Stimulated activated naive CD4-positive, alpha-beta T cell treated with Interleukin-2 at 50 U/mL for 16 hours (primary cell): ENCODE measurements at places on chromosomes 4 and X.
A peak's percentile ranks its signal among the peaks of the same experiment; 100 is the strongest.

DNA sequence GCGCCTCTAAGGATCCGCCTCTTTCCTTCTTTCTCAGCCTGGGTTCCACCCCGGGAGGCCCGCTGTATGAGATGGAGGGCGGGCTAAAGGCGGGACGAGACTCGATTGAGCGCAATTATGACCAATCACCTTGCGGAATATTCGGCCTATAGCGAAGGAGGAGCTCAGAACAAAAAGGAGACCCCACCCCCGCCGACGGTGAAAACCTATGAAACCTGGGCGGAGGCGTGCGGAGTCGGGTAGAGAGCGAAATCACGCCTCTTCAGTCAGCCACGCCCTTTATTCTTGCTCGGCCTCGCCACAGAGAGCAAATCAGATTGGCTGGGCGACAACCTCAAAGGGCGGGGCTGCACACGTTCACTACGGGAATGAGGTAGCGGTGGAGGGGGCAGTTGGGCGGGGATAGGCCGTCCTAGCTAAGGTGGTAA is 615 bp upstream of the CDK16 start:
- DNase-seq: peak; percentile 99

DNA sequence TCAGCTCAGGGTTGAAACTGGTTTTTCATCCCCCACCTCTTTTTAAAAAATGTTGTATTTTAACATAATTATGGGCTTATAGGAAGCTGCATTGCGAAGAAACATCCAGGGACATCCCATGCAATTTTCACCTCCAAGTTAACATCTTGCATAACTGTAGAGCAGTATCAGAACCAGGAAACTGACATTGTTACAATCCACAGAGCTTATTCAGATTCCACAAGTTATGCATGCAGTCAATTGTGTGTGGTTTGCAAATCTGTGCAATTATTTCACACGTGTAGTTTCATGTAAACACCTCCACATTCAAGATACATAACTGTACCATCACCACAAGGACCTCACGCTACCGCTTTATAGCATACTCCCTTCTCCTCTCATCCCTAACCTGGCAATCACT is 97.5 kb upstream of the GATB start:
- no peak for DNase-seq

- peak; percentile 45 for DNase-seq
These were observed 110.3 kb upstream of the MAP3K15 start for GRCh38 chrX:19625612-19626011.

- DNase-seq: no peak
These were observed 19.4 kb downstream of the SORBS2 start for GRCh38 chr4:185792384-185793115.

DNA sequence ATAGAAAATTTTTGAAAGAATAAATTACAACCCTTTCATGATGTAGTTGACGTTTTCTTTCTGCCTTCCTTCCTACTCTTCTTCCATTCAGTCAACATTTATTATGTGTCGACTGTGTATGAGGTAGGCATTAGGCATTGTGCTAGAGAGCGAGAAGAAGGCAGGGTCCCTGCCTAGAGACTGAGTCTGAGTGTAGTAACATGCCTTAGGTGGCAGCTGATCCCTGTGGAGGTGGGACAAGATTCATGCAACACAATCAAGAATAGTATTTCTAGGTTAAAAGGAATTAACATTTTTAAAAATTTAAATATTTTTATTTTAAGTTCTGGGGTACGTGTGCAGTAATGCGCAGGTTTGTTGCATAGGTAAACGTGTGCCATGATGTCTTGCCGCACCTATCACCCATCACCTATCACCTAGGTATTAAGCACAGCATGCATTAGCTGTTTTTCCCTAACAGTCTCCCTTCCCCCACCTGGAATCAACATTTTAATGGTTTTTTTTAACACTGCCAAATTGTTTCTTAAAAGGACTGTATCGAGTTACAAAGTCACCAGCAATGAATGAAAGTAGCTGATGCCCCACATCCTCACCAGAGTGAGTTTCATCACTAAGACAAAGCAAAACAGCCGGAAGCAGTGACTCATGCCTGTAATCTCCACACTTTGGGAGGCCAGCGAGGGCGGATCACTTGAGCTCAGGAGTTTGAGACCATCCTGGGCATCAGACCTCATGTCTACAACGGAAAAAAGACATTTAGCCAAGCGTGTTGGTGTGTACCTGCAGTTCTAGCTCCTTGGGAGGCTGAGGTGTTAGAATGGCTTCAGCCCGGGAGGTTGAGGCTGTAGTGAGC is 84.0 kb downstream of the WWC2 start:
- peak; percentile 64 for DNase-seq

GRCh38 chr4:174583056-174583455 is 60.8 kb upstream of the HPGD start:
- DNase-seq: no peak

DNA sequence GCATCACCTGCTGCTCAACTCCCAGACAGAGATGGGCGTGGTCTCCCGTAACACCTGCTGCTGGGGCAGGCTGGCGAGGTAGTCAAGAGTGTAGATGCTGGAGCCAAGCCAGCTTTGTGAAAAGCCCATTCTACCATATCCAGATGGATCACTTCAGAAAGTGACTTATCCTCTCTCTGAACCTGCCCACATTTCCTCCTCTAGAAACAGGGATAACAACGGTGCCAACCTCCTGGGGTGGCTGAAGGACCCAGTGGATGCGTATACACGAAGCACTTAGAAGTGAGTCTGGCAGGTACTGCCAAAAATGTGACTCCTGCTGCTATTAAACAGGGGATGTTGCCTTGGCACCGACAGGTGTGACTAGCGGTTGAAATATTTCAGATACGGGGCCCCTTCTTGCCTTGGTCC is 95.8 kb downstream of the SORBS2 start:
- DNase-seq: no peak

GRCh38 chr4:5532100-5532499 is 176.3 kb downstream of the EVC2 start:
- DNase-seq: no peak

DNA sequence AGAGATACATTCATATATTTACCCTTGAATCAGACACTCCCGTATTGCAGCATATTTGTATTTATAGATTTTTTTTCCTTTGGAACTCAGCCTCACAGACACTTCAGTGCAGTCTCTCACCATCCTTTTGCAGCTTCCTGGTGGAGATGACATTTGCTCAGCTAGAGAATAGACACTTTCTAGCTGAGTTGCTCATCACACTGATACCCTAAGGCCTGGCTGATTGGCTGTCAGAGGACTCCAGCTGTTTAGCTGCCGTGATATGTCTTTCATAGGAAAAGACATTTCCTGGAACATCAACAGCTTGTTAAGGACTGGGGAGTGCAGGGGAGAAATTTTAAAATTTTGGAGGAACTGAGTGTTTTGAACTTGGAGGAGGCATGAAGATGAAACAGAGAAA is 429.6 kb downstream of the SMARCA1 start:
- DNase-seq: no peak

DNA sequence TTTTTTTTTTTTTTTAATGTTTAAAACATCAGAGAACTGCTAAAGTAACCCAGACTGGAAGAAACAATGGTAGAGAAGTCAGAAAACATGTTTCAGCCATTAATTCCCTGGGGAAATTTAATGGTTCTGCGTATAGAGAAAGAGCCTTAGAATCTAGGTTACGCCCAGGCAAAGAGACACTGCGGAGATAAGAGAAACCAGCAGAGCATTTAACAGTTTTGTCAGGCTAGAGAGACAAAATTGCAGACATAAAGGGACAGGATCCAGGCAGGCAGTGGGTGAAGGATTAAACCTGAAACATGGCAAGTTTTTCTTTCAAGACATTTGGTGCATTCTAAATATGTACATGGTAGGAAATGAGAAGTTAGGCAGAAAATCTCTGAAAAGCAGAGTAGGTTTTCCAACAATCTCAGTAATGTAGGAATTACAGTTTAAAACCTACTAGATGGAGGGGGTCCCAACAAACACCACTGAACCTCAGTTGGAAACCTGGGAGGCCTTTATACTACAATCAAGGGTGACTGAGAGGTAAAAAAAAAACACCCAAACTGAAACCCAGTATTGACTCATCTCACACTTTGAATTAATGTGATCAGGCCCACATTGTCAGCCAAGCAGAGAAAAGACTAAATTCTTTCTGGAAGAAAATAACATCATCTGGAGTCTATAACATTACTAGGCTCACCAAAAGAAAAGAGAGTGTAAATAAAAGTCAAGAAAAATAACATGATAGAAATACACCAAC is 254.2 kb upstream of the NWD2 start:
- no peak for DNase-seq

DNA sequence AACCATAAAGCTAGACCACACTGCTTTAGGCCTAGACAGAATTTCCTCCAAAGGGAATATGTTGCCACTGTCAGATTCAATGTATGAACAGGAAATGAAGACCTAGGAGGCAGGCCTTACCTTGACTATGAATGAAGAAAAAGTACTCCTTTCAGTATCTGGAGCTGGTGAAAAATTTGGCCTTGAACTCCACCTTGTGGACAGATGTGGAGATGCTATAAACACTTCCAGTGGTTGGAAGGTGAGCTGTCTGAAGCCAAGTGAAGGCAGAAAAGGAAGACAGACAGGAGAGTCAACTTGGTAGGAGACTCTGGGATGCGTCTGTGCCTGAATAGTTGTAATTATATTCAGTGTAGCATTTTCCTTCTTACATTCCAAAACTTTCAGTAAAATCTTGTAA is 17.2 kb downstream of the SPIN3 start:
- no peak for DNase-seq

DNA sequence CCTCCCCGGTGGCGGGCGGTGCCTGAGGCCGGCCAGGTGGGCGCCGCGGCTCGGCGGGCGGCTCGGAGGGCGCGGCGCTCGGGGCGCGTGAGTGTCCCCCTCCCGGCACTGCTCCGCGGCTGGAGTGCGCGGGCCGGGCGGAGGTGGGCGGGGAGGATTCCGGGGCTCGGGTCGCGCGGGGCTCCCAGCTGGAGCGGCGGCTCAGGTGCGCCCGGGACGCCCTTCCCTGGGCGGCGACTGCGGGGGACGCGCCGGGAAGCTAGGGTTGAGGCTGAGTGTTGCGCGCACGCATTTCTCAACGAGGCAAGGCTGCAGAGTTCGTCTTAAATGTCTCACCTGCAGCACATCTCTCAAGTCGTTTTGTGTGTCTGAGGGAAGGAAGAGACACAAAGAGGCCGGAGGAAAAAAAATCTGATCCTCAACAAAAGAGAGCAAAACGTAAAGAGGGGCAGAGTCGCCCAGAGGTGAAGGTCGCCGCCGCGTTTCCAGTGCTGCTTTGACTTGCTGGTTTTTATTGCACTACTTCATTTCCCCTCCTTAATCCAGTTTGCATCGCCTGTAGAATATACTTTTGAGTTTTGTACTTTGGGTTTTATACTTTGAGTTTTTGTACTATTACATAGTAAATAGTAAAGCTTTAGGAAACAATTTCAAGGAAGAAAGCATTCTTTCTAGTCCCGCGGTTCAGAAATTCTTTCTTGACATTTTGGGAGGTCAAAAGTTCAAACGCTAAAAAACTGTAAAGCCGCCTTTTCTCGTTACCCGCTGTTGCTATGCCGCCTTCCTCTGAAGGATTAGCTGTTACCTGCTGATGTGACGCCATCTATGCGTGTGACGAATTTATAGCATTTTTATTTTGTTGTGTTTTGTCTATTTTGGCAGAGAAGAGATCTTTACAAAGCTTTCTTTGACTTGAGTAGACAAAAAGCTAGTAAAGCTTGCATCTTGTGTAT is 106.5 kb upstream of the STOX2 start:
- no peak for DNase-seq

GRCh38 chr4:34676400-34676799 is 1567.9 kb downstream of the ARAP2 start:
- no peak for DNase-seq

- no peak for DNase-seq
These were observed 41.3 kb upstream of the TENM3 start for GRCh38 chr4:182201871-182202270.

DNA sequence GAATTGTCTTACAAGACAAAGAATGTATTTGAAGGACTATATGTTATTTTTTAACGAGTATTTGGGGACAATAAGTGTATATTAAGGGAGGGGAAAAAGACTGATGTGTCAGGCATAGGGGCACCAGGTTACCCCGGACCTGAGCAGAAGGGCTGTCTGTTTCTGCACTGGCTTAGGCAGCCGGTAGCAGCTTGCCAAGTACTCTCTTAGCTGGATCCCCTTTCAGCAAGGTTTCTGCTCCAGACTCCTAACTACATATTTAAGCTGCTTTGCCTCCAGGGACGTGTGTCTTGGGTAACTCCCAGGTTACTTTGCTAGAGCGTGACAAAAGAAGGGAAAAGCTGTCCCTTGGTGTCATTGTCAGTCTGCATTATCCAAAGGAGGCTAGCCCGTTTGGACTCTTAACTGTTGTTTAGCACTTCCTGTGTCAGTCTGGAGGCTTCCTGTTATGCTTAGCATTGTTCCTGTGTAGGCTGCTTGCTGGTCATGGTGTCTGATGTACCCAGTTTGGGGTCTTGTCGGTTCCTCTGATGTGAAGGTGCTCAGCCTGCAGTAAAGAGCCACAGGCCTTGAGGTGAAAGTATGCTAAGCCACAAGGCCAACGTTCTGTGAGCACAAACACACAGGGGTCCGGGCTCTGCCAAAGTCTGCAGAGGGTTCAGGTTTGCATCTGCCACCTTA is 11.6 kb downstream of the CXCR3 start:
- no peak for DNase-seq

DNA sequence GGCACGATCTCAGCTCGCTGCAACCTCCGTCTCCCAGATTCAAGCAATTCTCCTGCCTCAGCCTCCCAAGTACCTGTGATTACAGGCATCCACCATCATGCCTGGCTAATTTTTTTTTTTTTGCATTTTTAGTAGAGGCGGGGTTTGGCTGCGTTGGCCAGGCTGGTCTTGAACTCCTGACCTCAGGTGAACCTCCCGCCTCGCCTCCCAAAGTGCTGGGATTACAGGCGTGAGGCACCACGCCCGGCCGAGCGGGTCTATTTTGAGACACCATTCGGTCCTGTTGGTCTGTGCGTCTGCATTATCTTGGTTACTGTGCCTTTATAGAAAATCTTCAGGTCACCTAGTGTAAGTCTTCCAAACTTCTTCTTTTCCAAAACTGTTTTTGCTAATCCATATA is 21.7 kb upstream of the RGS12 start:
- DNase-seq: no peak

DNA sequence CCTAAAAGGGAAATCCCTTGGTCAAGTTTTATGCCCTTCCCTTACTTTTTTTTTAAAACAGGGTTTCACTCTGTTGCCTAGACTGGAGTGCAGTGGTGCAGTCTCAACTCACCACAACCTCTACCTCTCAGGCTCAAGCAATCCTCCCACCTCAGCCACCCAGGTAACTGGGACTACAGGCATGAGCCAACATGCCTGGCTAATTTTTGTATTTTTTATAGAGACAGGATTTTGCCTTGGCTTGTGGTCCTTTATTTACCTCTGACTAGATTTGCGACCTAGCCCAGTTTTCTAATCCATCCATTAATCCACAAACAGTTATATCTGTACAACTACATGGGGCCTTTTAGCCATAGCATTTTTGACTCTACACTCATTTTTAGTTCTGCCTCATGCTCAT is 23.7 kb downstream of the CDS1 start:
- DNase-seq: no peak

- DNase-seq: no peak
These were observed 199.3 kb upstream of the FAT4 start for GRCh38 chr4:125115476-125115875.

GRCh38 chr4:79827283-79827682 is 245.7 kb downstream of the ANTXR2 start:
- DNase-seq: no peak
